SK-N-DZ (cell line): ENCODE measurements at places on chromosomes 7 and 10.

DNA sequence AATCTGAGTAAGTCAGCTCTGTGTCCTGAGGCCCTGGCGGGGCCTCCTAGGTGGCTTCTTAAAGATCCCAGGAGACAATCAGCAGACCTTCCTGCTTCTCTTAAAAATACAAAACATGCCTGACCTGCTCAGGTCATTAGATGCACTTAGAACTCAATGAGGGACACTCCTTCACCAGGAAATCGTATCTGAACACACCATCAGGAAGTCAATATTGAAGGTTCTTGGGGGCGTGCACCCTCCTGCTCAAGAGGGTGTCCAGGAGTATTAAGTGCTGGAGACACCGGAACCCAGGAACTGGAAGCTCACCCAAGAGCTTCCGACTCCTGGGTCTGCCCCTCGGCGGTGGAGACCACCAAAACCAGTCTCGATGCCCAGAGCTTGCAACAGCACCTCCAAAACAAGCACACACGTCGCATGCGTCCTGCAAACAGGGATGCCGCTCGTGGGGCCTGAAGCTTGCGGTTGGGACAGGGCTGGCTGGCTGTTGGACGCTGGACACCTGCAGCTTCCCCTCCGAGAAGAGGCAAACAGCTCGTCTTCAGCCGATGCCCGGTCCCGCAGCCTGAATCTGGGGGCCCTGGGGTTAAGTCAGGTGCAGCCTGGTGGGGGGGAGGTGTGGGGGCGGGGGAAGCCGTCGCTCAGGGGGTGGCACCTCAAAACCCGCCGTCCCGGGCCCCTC, 803 bp downstream of the RAPGEF5 start:
- peak; percentile 35 for DNase-seq

GRCh38 chr7:87885018-87885417, 8.7 kb downstream of the DBF4 start:
- DNase-seq: no peak

- no peak for DNase-seq
These were observed 4.9 kb upstream of the HOXA10 start for GRCh38 chr7:27179030-27179429.

GRCh38 chr7:50926049-50926448, 143.4 kb upstream of the GRB10 start:
- no peak for DNase-seq

- DNase-seq: peak; percentile 75
These were observed 38.5 kb downstream of the CDK1 start for GRCh38 chr10:60816628-60817397.

DNA sequence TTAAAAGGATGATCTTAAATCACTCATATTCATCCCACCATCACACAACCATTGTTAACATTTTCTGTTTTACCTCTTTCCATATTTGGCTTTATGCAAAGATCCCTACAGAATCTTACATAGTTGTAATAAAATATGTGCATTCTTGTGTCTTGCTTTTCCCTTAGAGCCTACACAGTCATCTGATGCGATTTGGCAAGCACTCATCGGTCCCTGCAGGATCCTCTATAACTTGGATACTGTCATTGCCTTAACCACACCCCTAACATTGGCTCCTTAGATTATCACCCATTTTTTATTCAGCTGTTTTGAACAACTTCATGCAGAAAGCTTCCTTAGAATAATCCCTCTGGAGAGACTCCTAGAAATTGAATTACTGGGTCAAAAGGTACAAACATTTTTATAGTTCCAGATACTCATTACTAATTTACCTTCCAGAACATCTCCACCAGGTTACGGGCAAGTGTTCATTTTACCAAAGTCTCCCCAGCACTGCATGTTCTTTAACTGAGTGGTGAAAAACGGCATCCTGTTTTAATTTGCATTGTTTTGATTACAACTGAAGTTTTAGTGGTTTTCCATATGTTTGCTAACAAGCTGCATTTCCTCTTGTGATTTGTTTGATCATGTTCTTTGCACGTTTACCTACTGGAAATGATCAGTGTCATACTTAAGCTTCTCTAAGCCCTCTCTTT, 268.3 kb downstream of the GRID1 start:
- DNase-seq: no peak

GRCh38 chr10:27449571-27449970, 54.5 kb upstream of the RAB18 start:
- no peak for DNase-seq

- peak; percentile 27 for DNase-seq
These were observed 358.6 kb downstream of the PTPRN2 start for GRCh38 chr7:158228986-158229385.

- DNase-seq: peak; percentile 75
These were observed 8.5 kb upstream of the SCD start for GRCh38 chr10:100338434-100339036.

GRCh38 chr7:145643981-145644380, 472.6 kb upstream of the CNTNAP2 start:
- DNase-seq: no peak

GRCh38 chr10:79189181-79189580, 120.4 kb downstream of the ZMIZ1 start:
- no peak for DNase-seq

DNA sequence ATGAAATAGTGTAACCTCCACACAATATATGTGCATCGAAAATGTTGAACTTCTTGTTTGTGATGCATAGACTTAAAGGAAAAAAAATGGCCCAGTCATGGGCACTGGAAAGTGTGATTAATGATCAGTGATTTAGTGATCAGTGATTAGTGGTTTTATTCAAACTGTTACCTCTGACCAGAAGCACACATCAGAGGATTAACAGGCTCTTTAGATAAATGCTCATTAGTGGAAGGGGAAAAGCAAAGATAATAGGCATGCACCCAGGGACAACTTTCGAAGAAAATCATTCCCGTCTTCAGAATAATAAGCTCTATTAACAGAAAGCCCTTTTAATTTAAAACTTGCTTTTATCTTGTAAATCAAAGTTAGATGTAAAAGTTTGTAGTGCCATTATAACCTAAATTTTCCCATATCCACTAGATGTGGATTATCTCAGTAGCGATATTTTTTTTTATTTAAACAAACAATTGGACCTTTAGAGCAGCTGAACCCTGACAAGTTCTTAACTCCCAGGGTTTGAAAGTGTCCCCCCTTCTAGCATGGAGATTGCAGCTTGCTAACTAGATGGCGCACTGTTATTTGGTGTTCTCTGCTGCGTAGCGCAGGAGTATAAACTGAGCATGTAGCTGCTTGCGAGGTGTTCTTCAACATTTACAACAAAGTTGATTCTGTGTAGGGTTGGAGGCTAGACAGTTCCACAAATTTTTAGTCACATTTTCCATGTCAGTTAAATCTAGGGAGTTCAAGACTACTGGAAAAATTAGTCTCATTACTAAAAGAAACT, at the start of gene CREB5:
TSS of gene CREB5 (plus strand) at position 643 of the 787 bp plus-strand sequence. CDS start 397 bp downstream, outside the sequence.
- no peak for DNase-seq

- DNase-seq: no peak
These were observed 13.1 kb upstream of the SGMS1 start for GRCh38 chr10:50636618-50637579.

DNA sequence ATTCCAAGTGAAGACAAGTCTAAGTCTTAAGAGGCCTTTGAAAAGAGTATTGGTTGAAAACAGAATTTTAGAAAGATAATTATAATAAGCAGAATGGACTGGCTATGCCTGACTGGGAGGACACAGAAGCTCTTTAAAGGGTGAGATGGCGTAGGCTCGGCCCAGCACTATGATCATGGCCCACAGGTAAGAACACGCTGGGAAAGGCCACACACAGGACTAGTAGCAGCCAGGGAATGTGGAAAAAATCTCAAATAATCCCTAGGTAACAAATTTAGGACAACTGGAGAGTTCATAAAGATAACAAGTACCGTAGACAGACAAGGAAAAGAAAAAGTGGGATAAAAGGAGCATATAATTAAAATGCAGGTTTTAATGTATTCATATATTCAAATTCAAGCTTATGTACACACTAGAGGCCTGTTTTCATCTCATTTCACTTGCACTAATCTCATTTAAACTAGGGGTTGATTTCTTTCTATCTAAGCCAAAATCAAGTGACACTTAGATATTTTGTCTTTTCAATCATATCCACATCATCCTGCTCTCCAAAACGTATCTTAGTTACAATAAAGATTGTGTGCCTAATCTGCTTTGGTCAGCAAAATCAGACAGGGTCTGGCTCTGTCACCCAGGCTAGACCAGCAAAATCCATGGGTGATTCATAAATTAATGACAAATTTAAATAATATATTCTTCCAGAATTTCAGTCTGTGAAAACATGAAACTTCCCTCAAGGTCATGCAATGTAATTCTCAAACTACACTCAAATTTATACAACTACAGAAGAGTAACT, 53.0 kb downstream of the EZH2 start:
- no peak for DNase-seq

DNA sequence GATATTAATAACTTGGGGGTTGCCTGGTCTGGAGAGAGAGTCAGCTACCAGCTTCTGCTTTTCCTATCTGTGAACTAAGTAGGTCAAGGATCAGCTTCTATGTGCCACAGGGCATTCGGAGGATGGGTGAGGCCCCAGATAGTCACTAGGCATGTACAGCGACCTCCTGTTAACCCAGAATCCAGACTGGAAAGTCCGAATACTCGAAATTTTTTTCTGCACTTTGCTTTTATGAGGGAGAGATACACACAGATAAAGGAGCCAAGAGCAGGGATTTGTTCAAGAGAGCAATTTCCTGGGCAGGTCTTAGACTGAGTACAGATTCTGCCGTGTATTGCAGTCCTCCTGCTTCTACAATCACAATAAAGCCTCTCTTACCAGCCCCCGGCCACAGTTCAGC, 54.2 kb downstream of the EMX2 start:
- DNase-seq: no peak

DNA sequence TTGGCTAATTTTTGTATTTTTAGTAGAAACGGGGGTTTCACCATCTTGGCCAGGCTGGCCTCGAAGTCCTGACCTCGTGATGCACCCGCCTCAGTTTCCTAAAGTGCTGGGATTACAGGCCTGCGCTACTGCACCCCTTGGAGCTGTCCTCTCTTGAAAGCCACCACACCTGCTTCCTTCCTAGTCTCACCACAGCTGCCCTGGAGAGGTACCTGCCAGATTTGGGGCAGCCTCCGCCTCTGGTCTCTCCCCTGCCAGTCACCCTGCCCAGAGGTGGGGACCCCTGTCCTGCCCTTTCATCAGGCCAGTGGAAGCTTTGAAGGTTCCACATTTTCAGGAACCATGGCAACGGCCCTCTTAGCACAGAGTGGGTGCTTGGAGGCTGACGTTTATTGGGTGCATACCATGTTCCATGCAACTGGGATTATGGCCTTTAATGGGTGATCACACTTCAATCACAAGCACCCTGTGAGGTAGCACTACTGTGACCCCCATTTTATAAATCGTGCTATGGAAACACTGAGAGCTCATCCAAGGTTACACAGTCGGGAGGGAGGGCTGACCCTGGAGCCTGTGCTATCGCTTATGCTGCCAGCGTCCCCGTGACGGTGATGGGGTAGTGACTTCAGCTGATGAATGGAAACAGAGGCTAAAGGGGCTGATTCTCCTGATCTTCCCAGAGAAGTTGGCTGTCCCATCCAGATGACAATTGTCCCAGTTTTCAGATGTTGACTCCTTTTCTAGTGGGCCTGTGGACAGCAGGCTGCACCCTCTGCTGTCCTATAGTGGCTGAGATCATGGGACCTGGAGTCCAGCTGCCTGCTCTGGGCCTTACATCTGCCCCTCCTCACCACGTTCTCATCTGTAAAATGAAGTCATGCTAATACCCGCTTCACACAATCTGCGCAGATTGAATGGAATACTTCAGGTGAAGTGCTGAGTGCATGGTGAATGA, 11.5 kb upstream of the FGFR2 start:
- DNase-seq: no peak

GRCh38 chr7:103657474-103657894, 211.5 kb upstream of the SLC26A5 start:
- DNase-seq: peak; percentile 35

GRCh38 chr7:139522830-139523198, 671 bp upstream of the CLEC2L start:
- DNase-seq: no peak

- DNase-seq: no peak
These were observed 32.3 kb downstream of the FAM107B start for GRCh38 chr10:14742382-14742781.

DNA sequence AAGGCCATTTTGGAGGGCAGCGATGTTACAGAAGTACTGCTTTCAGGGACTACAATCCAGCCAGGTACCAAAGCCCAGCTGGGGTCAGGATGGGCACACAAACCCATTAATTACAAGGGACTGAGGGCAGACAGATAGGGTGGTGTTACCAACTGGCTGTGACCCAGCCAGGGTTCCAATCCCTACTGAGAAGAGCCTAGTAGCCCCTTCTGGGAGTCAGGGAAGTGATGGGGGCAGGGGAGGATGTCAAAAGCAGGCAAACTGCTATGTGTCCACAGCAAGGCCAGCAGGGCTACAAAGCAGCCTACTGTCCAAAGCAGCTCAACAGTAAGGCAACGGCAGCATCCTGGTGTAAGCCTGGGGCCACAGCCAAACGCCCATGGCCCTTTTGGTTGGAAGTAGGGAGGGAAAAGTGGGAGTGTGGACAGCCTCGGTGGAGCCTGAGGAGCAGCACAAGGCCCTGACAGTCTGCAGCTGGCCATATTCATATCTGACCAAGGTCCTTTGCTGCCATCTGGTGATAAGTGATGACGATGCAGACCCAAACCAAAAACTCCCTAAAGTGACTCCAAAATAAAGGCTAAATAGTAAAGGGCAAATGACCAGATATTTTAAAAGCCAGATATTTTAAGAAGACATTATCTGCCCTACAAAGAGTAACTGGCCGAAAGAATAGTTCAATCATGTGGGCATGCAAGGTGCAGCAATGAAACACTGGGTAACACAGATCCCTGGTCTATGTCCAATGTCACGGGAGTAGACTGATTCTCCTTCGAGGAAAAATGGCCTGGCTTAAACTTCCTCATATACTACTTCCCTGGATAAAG, 56.9 kb downstream of the XPNPEP1 start:
- DNase-seq: peak; percentile 50

GRCh38 chr7:80088705-80089104, 45.9 kb upstream of the GNAI1 start:
- DNase-seq: no peak

- no peak for DNase-seq
These were observed 212.7 kb downstream of the ADK start for GRCh38 chr10:74363727-74364126.

GRCh38 chr7:148909568-148909967, 25.5 kb upstream of the EZH2 start:
- no peak for DNase-seq

DNA sequence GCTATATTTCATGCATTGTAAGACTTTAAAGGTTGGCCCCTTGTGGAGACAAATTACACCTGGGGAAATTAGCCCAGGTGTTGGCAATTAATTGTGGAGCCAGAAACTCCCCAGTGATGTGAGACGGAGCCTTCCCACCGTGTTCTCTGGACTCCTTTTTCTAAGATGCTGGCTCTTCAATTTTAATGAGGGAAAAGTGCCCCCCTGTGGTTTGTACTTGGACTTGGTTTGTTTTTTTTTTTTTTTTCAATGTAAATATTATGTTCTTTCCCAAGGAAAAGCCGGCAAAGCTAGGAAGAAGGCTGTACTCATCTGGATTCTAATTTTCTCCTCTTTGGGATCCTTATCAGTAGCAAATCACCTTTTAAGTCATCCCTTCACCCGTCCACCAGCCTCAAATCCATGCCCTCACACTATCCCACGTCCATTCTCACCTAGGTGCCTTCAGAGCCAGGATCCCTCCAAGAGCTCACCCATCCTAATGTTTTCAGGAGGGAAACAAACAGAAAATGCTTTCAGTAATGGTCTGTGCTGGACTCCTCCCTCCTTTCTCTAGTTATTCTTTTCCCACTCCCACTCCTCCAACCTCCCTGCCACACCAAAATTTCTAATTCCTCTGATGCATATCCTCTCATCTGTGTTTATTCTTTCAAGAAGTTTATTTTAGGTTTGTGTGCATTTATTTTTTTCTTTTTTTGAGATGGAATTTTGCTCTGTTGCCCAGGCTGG, 20.4 kb upstream of the ST8SIA6 start:
- DNase-seq: no peak

GRCh38 chr7:3109311-3109915, 65.7 kb upstream of the CARD11 start:
- no peak for DNase-seq
